ENCODE measurements at places on chromosomes 1 and 21.

DNA sequence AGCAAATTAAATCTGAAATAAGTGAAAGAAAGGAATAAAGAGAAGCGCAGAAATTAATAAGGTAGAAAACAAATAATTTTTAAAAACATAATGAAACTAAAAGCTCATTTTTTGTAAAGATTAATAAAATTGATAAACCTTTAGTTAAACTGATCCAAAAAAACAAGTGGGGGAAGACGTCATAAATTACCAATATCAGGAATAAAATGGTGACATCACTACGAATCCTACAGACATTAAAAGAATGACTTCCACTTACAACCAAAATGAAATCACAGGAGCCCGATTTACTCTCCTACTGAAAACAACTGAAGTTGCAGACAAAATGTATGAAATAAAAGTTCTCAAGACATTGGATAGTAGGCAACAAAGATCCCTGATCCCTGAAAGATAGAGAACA is 68.1 kb upstream of the IFFO2 start:
- DNase-seq = no peak

DNA sequence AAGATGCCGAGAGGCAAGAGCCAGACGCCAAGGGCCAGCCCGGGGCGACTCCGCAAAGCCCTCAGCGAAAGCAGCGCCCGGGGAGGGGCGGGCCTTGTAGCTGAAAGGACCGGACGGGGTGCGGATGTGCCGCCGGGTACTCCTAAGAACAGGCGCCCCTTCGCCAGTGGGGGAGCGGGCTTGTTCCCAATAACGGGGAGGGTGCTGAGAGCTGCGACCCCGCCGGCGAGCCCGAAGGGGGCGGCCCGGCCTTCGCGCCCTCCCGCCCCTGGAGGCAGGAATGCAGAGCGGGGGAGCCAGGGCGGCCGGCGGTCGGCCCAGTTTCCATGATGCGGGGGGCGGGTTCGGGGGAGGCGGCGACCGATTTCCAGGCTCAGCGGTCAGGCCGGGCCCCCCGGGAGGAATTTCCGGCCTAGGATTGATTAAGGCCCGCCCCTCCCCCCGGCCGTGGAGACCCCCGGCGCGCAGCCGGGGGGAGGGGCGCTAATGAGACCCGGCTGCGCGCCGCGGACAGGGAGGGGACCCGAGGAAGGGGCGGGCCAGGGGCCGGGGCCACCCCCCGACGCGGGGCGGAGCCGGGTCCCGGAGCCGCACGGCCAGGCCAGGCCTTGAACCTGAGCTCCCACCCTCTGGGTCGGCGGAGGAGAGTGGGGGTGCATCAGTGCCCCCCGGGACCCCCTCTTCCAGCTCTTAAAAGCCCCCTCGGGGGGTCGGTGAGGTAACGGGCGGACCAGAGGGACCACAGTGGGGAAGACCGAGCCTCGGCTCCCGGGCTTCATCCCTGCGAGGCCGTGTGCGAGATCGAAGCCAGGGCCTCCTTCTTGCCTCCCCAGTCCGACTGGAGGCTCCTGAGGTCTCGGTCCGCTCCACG is 898 bp upstream of the TMEM200B start:
- DNase-seq = peak; percentile 31

GRCh38 chr1:97806326-97806725 is 114.5 kb downstream of the DPYD start:
- no peak for DNase-seq

DNA sequence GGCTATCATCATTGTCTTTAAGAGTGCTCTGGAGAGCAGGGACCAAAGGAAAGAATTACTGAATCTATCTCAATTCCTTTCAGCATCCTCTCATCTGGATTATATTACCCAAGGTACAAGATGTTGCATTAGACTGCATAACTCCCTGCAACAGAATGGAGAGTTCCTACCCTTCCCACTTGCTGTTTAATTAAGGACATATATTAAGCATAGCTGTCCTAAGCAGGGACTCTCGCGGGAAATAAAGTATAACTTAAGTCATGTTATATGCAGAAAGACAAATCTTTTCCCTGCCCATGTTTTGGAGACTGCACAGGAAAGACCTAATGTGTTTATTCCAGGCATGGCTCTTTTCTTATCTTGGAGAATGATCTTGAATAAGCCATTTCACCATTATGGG is 6.8 kb upstream of the JAM2 start:
- DNase-seq = no peak

DNA sequence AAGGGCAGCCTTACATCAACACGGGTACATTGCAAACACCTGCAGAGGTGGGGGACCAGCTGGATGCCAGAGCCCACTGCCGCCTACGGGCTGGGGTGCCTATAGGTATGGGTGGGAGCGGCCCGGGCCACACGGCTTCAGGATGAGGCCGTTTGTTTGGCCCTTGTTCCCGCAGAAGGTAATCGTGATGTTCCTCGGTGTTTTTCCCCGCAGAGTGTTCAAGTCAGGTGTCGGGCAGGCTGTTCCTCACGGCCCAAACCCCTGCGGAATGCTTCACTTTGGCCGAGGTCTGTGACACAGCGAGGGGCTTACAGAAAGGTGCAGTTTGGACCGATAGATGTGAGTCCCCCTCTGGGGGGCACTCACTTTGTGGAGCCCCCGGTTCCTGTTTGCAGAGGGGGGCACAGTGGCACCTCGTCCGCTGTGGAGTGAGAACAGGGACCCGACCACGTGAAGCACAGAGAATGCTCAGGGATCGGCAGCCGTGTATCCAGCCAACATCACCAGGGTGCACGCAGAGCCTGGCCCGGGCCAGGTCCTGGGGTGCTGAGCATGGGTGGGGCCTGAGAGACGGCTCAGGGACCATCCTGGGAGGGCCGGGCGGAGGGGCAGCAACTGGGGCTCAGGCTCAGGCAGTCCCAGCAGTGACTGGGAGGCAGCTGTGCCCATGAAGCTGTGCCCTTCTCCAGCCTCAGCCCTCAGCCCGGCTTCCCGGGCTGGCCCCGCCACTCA is 453 bp upstream of the TTLL10 start:
- DNase-seq = no peak

Measured in kidney glomerular epithelial cell (primary cell).